ENCODE measurements at places on chromosomes 3 and 15.

- peak; percentile 88 for DNase-seq
Observed at GRCh38 chr15:63052961-63053698, 10.6 kb downstream of the TPM1 start.

DNA sequence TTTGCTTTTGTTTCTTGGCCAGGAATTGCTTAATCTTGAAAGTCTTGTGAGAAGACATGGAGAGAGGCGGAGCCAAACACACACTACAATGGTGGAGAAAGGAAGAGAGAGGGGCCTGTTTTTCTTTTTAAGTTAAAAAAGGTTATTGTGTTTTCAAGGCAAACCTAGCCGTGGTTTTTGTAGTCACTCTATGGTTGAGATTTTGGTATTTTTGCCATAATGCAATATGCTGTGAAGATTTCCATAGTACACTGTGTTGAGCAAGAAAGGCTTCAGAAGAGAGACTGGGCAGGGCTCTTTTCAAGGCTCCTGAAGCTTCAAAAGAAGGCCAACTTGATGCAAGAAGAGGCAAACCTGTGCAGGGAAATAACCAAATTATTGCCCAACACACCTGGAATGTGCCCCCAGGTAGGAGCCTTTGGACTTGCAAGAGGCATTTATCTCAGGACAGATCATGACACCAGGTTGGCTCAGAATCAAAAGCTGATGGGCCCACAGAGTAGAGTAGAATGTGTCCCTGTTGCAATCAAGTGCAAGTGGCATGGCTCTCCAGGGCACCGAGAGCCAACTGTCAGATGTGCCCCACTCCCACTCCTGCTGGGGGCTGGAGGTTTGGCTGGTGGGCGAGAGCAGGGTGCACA lies 22.1 kb downstream of the AMOTL2 start:
- DNase-seq = no peak

DNA sequence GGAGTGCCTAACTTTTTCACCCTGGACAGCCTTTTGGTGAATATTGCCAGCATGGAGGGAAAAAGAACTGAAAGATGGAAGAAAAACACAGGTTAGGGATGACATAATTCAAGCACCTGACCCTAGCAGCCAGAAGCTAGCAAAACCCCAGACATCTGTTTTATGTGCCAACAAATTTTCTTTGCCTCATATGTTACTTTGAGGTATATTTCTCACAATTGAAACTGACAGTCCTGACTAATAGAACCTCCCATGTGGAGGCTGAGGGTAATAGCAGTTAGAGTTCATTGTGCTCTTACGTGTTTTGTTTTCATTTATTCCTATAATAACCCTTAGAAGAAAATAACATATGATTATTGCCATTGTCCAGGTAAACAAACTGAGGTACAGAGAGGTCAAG lies 71.5 kb upstream of the SLC25A26 start:
- no peak for DNase-seq

DNA sequence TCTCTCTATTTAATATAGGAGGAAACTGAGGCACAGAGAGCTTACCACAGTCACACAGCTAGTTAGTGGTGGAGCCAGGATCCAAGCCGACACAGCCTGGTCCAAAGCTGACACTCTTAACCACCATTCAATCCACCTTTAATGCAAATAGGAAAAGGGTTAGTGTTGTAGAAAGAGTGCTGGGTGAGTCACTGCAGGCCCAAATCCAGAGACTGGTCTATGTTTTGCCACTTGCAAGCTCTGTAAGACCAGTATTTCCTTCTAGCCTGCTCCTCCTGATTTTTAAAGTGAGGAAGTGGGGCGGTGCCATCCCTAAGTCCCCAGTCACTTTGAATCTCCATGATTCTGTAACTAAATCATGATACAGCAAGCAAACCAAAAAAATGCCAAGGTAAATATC lies 111.0 kb downstream of the MECOM start:
- DNase-seq = peak; percentile 39

Measured in M059J (cell line).